Camera-type eye (tissue), 1 donor: ENCODE measurements at places on chromosomes 3 and 15. TPM values are rescaled to one million over a fixed set of nuclear protein-coding genes. Genes with fewer than 3 reads are reported as not detected.

The STRIT1 gene
- not detected for total RNA-seq

The MAPK6 gene
- total RNA-seq, result 58.4 TPM

The PRSS50 gene
- 1.2 TPM for total RNA-seq

The CFAP91 gene
- total RNA-seq, result 7.3 TPM

The CHRNB4 gene
- total RNA-seq, result 28.1 TPM

The OR5H14 gene
- not detected for total RNA-seq
